ENCODE measurements at places on chromosomes 1 and 21. TPM values are rescaled to one million over a fixed set of nuclear protein-coding genes. Genes with fewer than 3 reads are reported as not detected.

The LYSMD1 gene
- total RNA-seq = 6.5 TPM

The RIPK4 gene
- 23.0 TPM for total RNA-seq

The AQP10 gene
- total RNA-seq = 0.08 TPM

The MMP23B gene
- total RNA-seq = 3.7 TPM

The LRRC3 gene
- 1.9 TPM for total RNA-seq

Measured in hair follicular keratinocyte (primary cell).